ENCODE measurements at places on chromosomes 11 and 22. TPM values are rescaled to one million over a fixed set of nuclear protein-coding genes. Genes with fewer than 3 reads are reported as not detected.
A peak's percentile ranks its signal among the peaks of the same experiment; 100 is the strongest.

- H3K4me3 ChIP-seq: no peak overlapping the region
- peaks cover 63% of the 10 kb centered on the region for H3K4me1 ChIP-seq
- peaks cover 15% of the 10 kb centered on the region for H3K36me3 ChIP-seq
- peak overlapping the region; percentile 69 for H3K27ac ChIP-seq
- peak; percentile 84 for DNase-seq
- no peaks in the 10 kb centered on the region for H3K27me3 ChIP-seq
These were observed 55.3 kb upstream of the GCAT start for GRCh38 chr22:37752189-37753087.

DNA sequence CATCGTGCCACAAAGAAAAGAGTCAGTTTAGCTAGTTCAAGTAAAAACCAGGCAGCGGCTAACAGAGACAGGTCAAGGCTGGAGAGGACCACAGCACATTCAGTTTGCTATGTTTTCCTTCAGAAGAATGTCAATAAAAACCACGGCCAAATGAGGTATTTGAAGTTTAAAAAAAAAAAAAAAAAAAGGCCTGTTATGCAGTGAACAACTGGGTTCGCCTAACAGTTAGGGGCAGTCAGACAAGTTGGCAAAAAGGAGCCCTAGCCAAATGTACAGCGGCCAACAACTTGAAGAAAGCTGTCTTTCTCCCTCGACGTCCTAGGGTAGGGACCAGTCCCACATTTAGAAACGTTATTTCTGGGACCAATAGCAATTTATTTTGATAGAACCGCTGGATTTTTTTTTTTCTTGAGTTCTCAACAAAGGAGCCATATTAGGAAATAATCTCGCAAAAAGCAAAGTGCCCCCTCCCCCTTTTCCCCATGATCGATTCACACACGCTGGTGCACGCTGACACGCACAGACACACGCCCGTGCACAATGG is 237.8 kb downstream of the TTC28 start:
- peak overlapping the region; percentile 72 for H3K4me3 ChIP-seq
- no peaks in the 10 kb centered on the region for H3K36me3 ChIP-seq
- H3K27ac ChIP-seq: peak overlapping the region; percentile 47
- H3K4me1 ChIP-seq: peaks cover 8% of the 10 kb centered on the region
- H3K27me3 ChIP-seq: no peaks in the 10 kb centered on the region
- DNase-seq: peak; percentile 30

DNA sequence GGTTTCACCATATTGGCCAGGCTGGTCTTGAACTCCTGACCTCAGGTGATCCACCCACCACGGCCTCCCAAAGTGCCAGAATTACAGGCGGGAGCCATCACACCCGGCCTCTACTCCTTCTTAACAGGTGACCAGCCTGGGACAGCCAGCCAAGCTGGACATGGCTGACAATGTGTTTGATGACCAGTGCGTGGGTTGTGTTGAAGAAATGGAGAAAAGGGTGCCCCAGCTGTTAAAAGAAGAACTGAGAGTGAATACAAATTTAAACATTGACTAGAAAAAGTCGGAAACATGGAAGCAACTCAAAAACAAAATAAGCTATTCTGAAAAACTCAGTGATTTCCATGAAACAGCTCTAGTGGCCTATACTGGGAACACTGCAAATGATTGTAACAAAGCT is 86.5 kb upstream of the CLPB start:
- no peak for DNase-seq
- H3K4me1 ChIP-seq: no peaks in the 10 kb centered on the region
- H3K4me3 ChIP-seq: no peak overlapping the region
- no peaks in the 10 kb centered on the region for H3K36me3 ChIP-seq
- peaks cover 4% of the 10 kb centered on the region for H3K27me3 ChIP-seq
- no peak overlapping the region for H3K27ac ChIP-seq

- no peaks in the 10 kb centered on the region for H3K4me1 ChIP-seq
- no peak for DNase-seq
- H3K27ac ChIP-seq: no peak overlapping the region
- H3K4me3 ChIP-seq: no peak overlapping the region
- no peaks in the 10 kb centered on the region for H3K27me3 ChIP-seq
- H3K36me3 ChIP-seq: peaks cover 2% of the 10 kb centered on the region
These were observed 48.8 kb downstream of the CWF19L2 start for GRCh38 chr11:107408762-107409211.

DNA sequence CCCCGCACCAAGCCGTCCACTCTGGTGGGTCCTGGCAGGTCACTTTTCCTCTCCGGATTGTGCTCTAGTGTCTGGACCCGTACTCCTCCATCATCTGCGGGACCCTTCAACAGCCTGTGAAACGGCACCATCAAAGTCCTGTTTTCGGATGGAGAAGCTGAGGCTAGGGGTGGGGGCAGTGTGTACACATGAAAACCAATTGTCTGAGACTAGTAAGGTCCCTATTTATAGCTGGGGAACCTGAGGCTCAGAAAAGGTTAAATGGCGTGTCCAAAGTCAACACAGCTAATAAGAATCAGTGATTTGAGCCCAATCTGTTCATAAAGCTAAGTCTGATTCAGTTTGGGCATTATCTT is 668 bp upstream of the LRRC32 start:
- peaks cover 19% of the 10 kb centered on the region for H3K4me1 ChIP-seq
- DNase-seq: no peak
- no peaks in the 10 kb centered on the region for H3K27me3 ChIP-seq
- H3K27ac ChIP-seq: no peak overlapping the region
- peak overlapping the region; percentile 39 for H3K4me3 ChIP-seq

Gene PRR33
- not detected for total RNA-seq

DNA sequence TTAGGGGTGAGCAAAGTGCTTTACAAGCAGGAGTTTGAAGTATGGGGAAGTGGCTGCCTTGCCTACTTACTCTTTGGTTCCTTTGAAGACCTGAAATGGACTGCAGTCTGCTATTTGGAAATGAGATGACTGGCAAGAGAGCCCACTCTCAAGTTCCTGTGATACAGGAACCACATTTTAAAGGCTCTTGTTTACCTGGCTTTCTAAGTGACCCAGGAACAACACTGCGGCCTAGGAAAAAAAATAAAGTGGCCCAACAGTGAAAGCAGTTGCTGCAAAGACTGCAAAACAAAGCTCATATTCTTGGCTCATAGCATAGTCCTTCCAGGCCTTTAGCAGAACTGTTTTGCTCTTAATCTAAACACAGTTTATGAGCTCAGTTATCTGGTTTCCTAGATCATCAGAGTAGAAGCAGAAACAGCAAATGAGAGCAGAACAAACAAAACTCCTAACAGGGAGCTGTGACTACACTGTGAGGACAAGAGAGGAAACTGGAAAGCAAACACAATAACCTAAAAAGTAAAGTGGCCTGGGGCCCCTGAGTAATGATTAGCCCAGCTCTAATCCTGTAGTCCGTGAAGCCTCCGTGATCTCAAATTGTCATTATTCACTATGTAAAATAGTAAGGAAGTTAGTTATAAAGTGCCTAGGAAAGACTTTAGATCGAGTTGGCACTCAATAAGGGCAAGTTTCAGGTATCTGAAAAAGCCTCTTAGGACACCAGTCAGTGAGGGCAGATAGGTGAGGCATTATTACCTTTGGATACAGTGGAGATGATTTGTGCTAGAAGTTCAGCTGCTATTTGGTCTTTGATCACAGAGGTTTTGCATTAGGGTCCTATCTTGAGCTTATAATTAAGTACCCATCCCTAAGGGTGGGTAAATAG is 11.5 kb downstream of the CCDC117 start:
- no peak overlapping the region for H3K4me3 ChIP-seq
- peaks cover 31% of the 10 kb centered on the region for H3K36me3 ChIP-seq
- no peaks in the 10 kb centered on the region for H3K4me1 ChIP-seq
- H3K27ac ChIP-seq: no peak overlapping the region
- H3K27me3 ChIP-seq: no peaks in the 10 kb centered on the region

Gene UPK3A
- total RNA-seq: not detected

- H3K36me3 ChIP-seq: no peaks in the 10 kb centered on the region
- H3K4me3 ChIP-seq: peak overlapping the region; percentile 5
- H3K27ac ChIP-seq: no peak overlapping the region
- H3K27me3 ChIP-seq: peaks cover 5% of the 10 kb centered on the region
- DNase-seq: no peak
- H3K4me1 ChIP-seq: peaks cover 9% of the 10 kb centered on the region
These were observed 5.4 kb downstream of the BEST1 start for GRCh38 chr11:61955422-61956135.

- no peaks in the 10 kb centered on the region for H3K27me3 ChIP-seq
- peaks cover 3% of the 10 kb centered on the region for H3K4me1 ChIP-seq
- no peak overlapping the region for H3K4me3 ChIP-seq
- peak overlapping the region; percentile 75 for H3K27ac ChIP-seq
These were observed 38.1 kb upstream of the CARD18 start for GRCh38 chr11:105177658-105178057.

GRCh38 chr11:83425137-83425466 is 138.9 kb upstream of the CCDC90B start:
- no peaks in the 10 kb centered on the region for H3K4me1 ChIP-seq
- H3K27ac ChIP-seq: no peak overlapping the region
- no peak overlapping the region for H3K4me3 ChIP-seq
- no peaks in the 10 kb centered on the region for H3K27me3 ChIP-seq

Gene KCNE3
- 0.31 TPM for total RNA-seq
